Testis (tissue), 5 donors: ENCODE measurements at places on chromosomes 16 and 17. TPM values are rescaled to one million over a fixed set of nuclear protein-coding genes. Genes with fewer than 3 reads are reported as not detected.

The KCNJ2 gene
- total RNA-seq = 0.79 TPM

The SDR42E2 gene
- 0.31 TPM for total RNA-seq

The YBX2 gene
- 276 TPM for total RNA-seq

The CCL3 gene
- 0.56 TPM for total RNA-seq

The AANAT gene
- total RNA-seq = 4.3 TPM

DNA sequence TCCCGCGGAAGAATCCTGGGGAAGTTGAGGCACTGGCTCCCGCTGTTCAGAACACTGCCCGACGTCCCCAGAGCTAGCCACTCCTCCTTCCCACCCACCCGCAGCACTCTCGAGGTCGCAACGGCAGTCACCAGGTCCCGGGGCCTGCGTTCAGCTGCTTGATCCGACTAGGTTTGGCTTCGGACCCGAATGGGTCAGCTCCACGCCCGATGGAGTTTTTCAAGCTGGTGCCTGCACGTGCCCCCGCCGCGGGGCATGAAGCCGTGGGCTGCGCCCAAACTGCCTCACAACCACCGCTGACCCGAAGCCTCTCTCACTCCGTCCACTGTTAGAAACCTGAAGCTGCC lies 12.4 kb upstream of the ODF4 start:
- DNase-seq = peak; percentile 23
- H3K36me3 ChIP-seq = no peaks in the 10 kb centered on the region
- no peak overlapping the region for H3K27ac ChIP-seq
- H3K27me3 ChIP-seq = no peaks in the 10 kb centered on the region
- peak overlapping the region; percentile 51 for H3K4me3 ChIP-seq
- peaks cover 6% of the 10 kb centered on the region for H3K4me1 ChIP-seq

DNA sequence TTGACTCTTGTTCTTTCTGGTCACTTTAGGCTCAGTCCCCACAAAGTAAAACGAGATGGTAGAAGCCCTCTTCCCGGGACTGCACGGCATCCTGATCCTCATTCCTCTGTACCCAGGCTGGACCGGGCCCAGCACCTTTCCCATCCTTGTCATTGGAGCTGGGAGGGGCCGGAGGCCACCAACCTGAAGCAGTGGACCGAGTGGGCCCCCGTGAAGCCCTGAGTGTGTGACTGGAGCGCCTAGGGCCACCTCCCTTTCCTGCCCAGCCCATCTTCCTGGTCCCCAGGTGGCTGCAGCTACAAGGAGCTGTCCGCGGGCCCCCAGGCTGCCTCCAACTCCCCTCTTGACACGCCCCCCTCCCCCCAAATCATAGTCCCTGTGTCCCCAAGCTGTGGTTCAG lies 17.1 kb upstream of the CD300A start:
- H3K27ac ChIP-seq = peak overlapping the region; percentile 85
- no peak overlapping the region for H3K4me3 ChIP-seq

- H3K27me3 ChIP-seq = no peaks in the 10 kb centered on the region
- H3K4me1 ChIP-seq = no peaks in the 10 kb centered on the region
- no peak overlapping the region for H3K27ac ChIP-seq
- H3K4me3 ChIP-seq = no peak overlapping the region
- no peak for DNase-seq
These were observed 9.5 kb downstream of the PNMT start for GRCh38 chr17:39677542-39678339.

GRCh38 chr16:57592591-57593003 lies 35.8 kb upstream of the ADGRG1 start:
- H3K4me3 ChIP-seq = no peak overlapping the region
- DNase-seq = no peak
- no peaks in the 10 kb centered on the region for H3K27me3 ChIP-seq
- H3K36me3 ChIP-seq = no peaks in the 10 kb centered on the region
- no peaks in the 10 kb centered on the region for H3K4me1 ChIP-seq

DNA sequence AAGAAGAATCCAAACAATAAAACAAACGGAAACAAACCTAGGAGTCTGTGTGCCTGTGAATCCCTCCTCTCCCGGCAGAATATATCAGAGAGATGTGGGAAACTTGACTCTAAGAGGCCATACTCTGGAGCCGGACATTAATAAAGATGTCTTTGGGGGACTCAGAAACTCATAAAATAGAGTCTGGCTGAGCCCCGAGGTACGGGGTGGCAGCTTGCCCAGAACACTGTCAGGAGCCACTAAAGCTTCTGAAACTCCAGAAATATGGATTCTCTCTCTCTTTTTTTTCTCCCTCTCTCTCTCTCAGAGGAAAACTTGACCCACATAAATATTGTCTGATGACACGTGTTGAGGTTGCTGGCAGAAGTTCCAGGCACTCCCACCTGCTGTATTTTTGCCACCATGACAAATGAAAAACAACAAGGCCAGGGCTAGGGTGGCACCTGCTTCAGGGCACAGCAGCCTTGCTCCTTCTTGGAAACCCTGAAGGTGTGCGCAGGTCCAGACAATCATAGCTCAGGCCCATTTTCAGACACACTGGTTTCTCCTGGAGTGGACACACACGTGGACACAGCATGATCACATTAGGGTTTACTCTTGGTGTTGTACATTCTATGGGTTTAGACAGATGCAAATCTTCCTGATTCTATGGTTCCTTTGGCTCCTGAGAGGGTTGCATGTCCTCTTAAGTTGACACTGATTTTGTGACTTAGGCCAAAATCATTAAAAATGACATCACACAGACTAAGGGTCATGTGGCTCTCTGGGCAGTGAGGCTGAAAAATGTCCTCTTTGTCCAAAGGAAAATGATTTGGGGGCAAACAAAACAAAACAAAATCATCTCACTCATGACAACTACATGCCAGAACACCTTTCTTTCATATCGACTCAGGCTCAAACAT lies 282.6 kb upstream of the IRX3 start:
- H3K36me3 ChIP-seq = no peaks in the 10 kb centered on the region
- H3K27me3 ChIP-seq = no peaks in the 10 kb centered on the region
- DNase-seq = no peak

GRCh38 chr17:63529711-63530556 lies 6.8 kb downstream of the KCNH6 start:
- no peaks in the 10 kb centered on the region for H3K4me1 ChIP-seq
- no peak overlapping the region for H3K27ac ChIP-seq
- H3K4me3 ChIP-seq = no peak overlapping the region
- no peaks in the 10 kb centered on the region for H3K27me3 ChIP-seq
